Activated CD4-positive, alpha-beta T cell treated with anti-CD3 and anti-CD28 coated beads, Interleukin-2, amount 10 ng/mL, durations not matched to agents 24 days and 14 days (primary cell): ENCODE measurements at places on chromosomes 1 and 21. TPM values are rescaled to one million over a fixed set of nuclear protein-coding genes. Genes with fewer than 3 reads are reported as not detected.
A peak's percentile ranks its signal among the peaks of the same experiment; 100 is the strongest.

GRCh38 chr1:57553666-57554065 is 129.8 kb upstream of the DAB1 start:
- DNase-seq: no peak

- DNase-seq: no peak
These were observed 39.4 kb upstream of the SPOCD1 start for GRCh38 chr1:31855038-31855845.

PLPP3 gene
- not detected in 2 replicates for total RNA-seq

- no peak for DNase-seq
These were observed 20.9 kb downstream of the LHX4 start for GRCh38 chr1:180250883-180251509.

- no peak for DNase-seq
These were observed 39.9 kb downstream of the MSH4 start for GRCh38 chr1:75836528-75837100.

FAM163A gene
- total RNA-seq: not detected in 2 replicates

DNA sequence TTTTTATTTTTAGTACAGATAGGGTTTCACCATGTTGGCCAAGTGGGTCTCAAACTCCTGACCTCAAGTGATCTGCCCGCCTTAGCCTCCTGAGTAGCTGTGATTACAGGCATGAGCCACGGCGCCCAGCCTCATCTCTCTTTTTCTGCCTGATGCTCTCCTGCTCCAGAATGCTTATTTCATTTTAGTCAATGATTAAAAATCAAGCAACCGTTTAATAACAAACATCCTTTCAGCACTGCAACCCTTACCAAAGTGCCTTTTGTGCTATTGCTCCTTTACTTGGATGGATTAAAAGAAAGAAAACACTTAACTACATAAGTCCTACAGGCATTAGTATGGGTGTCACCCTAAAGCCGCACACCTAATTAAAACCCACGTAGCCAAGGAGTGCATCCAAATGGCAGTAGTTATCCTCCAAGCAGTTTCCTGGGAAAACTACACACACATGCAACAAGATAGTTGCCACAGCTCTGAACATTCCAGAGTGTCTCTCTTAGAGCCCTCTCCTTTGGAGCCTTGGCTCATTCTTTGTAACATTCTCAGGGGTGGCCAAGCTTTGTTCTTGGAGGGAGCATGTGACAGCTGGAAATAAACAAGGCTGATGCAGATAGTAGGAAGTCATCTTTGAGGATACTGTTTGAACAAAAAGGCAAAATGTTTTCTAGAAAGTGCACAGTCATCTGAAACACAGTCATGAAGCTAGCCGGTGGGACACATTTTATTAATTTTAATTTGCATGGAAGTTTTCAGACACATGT is 51.2 kb downstream of the KCNJ15 start:
- no peak for DNase-seq

- no peak for DNase-seq
These were observed 21.7 kb downstream of the GLRX2 start for GRCh38 chr1:193083365-193084088.

DNA sequence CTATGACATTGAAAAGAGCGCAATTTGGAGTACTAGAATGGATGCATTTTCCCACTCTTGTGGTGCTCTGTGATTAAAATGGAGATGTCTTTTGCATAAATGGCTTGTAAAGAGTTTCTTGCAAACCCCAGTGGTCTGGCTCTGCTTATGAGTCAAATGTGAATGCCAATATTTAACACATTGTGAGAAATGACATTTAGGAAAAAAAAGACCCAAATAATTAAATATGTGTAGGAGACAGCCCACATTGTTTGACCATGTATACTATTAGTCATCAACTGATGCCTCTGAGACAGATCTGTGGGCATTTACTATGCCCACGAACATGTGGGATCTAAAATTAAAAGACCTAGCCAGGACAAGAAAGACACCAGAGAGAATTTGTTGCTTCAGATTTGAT is 22.2 kb upstream of the RUNX1 start:
- no peak for DNase-seq

GRCh38 chr1:2610036-2610959 is 22.5 kb downstream of the MMEL1 start:
- no peak for DNase-seq

DNA sequence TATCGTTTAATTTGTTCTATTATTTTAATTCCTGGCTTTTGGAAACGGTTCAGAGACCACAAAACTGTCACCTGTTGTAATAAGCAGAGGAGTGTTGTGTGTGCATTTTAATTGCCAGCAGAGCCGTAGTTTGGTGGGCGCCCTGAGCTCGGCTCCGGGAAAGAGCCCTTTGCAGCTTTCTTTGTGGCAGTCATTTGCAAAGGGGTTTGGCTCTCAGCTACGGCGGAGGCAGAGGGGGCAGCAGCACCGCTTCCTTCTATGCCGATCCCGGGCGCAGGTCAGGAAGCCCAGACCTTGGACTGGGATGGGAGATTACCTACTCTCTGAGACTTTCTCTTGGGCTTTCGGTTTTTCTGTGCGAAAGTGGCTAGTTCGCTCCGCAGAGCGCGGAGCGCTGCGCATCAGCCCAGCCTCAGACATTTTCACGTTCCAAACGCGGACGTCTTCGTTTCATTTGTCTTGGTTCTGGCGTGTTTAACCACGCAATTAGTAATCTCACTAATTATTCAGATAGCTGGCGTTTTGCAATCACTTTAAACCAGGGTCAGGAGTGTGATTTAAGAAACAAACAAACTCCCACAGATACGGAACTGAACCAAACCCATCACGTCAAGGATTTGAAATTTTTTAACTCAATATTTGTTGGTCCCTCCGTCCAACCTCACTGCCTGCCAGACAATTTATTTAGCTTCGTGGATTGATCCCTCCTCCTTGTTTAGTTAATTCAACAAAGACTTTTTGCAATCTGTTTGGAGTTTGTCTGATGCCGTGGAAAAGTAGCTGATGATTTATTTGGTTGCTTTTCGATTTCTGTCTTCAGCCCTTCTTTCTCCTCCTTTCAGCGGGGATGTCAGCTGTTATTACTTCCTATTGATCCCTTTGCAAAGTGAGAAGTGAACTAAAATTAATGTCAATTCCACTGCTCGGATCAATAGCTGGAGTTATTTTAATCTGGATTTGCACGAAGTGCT is 3.9 kb downstream of the RNF220 start:
- DNase-seq: peak; percentile 74

S100A16 gene
- total RNA-seq: not detected in 2 replicates

DNA sequence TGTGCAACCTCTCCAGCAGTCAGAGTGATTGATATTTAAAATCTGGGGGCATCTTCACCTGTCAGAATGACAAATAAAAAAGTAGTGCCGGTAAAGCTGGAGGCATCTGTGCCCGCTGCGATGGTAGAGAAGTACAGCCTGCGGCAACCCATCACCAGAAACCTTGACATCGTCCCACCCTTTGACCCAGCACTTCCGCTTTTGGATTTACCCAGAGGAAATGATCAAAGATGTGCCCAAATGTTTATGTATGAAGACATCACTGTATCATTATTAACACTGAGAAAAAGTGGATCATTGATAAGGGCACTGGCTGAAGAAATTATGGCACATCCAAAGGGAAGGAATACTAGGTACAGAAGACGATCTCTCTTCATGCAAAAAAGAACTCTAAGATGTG is 96.0 kb downstream of the PGBD5 start:
- no peak for DNase-seq

DNA sequence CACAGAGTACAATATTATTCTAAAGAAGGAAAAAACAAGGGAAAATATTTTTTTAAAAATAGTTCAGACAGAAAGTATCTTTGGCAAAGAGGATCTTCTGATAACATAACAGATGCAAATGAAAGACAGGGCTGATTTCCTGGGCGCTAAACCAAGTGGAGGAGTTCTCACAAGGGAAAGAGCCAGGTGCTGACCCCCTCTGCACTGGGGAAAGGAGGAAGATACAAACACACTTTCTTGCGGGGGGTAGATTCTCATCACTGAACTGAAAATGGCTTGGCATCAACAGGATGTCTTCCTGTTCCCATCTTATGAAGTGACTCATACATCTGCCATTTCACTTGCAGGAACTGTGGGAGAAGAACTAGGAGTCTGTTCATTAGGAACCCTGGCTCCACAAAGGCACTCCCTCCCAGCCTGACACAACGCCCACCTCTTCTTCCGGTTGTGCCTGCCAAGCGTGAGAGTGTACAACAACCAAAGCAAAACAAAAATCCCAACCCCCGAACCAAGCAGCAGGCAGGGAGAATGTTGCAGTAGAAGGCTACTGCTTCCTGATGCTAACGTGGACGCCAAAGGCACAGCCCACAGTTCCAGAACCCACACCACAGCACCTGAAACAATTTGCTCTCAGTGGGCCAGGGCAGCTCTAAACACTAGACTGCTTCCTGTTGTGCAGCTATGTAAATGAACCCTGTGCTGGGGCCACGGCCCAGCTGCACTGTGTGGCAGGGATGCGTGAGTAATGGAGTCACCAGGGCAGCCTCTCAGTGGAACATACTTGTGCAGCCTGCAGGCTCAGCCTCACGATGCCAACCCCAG is 51.0 kb downstream of the GADD45A start:
- DNase-seq: peak; percentile 82

AMY2B gene
- total RNA-seq: 3.2 and 5.9 TPM in 2 replicates

- DNase-seq: no peak
These were observed 44.9 kb downstream of the SYNJ1 start for GRCh38 chr21:32682696-32683474.

GRCh38 chr1:93042187-93043056 is 36.7 kb upstream of the MTF2 start:
- DNase-seq: peak; percentile 88

- DNase-seq: peak; percentile 90
These were observed 992 bp downstream of the TENT5C start for GRCh38 chr1:117606649-117607430.

DNA sequence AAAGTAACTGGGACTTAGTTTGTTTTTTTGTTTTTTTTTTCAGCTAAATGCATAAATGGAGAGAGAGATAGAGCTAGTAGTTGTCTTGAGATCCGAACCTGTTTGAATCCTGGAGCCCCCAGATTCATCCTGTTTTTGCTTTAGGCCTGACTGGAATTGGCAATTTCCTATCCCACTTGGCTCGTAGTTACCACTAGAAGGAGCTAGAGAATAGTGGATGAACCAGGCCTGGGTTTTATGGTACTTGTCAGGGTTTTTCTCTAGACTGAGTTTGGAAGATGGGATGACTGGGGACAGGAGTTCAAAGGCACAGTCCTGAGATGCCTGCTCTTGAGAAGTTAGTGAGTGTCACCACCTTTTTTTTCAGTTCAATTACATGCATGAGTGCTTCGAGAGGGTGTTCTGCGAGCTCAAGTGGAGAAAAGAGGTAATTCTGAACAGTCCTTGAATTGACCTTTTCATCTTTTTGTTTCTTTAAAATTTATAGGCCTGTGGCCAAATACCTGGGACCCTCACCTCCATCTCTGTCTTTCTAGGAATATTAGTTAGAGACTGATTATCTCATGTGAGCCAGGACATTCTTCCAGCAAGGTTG is 23.4 kb downstream of the CELF3 start:
- DNase-seq: peak; percentile 54

CLCNKB gene
- not detected in 2 replicates for total RNA-seq

DNA sequence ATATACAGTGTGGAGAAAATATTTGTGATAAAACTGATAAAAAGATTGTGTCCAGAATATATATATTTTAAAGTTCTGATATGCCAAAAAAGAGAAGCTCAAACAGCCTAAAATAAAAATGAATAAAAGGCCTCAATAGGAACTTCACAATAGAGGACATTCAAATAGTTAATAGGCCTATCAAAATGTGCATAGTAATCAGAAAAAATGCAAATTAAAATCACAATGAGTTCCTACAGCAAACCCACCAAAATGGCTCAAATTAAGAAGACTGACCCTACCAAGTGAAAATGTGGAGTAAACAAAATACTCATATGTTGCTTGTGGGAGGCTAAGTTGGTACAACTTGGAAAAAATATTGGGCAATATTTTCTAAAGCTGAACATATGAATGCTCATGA is 57.6 kb upstream of the COG2 start:
- DNase-seq: no peak

KRTAP11-1 gene
- not detected in 2 replicates for total RNA-seq

GRCh38 chr21:44767834-44768831 is 33.5 kb downstream of the UBE2G2 start:
- no peak for DNase-seq

COL8A2 gene
- total RNA-seq: 0.12 TPM in 2 replicates

SLC1A7 gene
- not detected in 2 replicates for total RNA-seq

CALML6 gene
- total RNA-seq: 0.59 TPM in 1 of 2 replicates, not detected in the other

CLCA4 gene
- total RNA-seq: not detected in 2 replicates
